ENCODE measurements at places on chromosomes 16 and 17.

DNA sequence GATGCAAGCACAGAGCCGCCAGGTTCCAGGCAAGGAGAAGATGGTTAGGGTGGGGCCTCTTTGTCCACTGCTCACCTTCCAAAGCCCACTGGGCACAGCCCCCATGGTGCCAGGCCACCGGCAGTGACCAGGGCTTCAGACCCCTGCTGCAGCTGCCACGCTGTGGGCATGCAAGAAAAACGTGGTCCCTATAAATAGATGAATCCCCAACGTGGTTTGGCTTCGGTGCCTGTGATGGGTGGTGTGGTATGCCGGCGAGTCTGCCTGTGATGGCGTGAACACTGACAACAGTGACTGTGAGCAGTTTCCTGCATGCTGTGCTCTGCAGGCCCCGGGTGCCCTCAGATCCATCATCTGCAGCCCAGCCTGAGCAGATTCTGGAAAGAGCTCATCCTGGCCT is 36.6 kb downstream of the RAB11FIP4 start:
- no peak for DNase-seq

DNA sequence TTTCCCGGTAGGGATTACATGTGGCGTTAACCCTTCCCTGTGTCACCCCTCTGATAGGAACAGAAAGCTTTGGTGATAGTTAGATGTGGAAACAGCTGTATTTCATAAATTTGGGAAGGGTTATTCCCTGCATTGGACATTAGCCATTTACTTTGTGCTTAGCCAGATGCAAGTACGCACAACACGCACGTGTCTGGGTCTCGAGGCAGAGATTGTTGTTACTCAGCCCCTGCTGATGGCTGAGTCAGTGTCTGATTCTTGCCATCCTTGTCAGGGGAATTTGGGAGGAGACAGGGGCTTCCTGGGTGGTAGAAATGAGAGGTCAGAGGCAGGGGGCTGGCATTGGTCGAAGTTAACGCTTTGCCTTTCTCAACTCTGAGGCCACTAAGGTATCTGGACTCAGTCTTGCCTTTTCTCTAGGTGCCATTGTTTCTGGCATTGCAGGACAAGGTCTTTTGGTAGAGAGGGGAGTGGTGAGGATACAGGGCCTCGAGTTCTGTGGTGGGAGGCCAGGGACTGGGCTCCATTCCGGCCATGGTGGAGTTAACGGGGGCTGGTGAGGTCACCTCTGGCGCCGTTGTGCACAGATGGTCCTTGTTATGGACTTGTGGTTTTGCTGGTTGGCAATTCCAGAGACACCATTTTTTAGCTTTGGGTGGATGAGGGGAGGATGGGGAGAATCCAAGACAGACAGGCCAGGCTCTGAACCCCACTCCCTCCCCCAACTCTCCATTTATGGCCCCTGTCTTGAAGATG is 8.2 kb downstream of the MMP2 start:
- no peak for DNase-seq

GRCh38 chr17:47636273-47637030 is 13.3 kb upstream of the KPNB1 start:
- DNase-seq: no peak

- DNase-seq: no peak
These were observed 38.9 kb downstream of the ST3GAL2 start for GRCh38 chr16:70399951-70400350.

DNA sequence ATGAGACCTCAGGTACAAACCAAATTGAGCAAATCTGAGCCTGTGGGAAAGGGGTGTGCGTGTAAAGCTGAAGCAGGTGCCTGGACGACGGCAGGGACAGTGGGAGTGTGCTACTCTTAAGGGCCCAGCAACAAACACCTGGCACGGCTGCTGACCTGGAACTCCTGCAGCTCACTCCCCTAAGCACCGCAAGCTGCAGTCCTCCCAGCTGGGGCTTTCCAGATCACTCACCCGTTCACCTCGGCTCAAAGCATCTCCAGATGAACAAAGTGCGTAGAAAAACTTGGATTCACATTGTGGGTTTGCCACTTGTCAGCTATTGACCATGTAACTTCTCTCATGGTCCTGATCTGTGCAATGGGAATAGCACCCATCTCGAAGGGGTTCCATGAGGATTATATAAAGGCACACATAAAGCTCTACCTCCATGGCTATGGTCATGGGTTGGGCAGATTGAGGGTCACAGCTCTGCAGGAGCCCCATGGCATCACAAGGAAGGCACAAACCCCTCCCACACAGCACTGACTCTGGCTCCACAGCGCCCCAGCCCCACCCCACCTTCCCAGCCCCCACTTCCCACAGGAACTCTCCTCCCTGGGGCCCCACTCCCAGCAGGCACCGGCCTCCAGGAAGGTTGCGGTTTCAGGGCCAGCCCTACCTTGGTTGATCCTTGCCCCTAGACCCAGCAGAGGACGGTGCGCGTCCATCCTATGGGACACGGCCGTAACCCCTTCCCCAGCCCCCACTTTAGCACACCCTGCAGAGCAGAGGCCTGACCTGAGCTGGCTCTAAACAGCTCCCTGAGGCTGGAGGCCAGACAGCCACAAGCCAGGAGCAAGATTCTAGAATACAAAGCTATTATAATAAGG is 21.9 kb downstream of the ST3GAL2 start:
- no peak for DNase-seq

GRCh38 chr16:65195998-65196397 is 74.1 kb upstream of the CDH11 start:
- DNase-seq: no peak
